ENCODE measurements at places on chromosomes 7 and 10. TPM values are rescaled to one million over a fixed set of nuclear protein-coding genes. Genes with fewer than 3 reads are reported as not detected.

DNA sequence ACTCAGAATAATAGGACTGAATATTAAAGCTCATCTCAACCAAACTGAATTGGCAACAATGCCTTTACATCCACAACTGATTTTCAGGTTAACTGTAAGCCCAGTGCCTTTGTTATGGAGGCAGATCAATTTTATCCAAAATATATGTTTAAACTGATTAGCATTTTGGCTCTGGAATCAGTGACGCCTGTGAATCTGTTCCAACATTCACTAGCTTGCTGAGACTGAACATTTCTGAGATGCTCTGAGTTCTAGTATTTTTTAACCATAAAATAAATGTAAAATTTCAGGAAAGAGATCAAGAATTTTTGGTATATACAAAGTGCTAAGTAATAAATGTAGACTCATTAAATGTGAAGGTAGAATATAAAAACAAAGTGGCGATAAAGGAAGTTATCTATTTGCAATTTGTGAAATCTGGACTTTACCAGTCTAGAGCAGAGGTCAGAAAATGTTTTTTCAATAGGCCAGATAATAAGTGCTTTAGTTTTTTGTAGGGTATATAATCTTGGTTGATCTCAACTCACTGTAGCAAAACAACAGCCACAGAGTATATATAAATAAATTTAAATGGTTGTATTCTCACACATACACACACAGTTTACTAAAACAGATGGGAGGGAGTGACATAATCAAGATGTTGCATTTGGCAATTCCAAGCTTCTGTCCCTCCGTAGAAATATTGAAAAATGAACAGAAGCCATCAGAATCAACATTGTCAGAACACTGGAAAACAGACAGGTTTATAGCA lies 560.3 kb downstream of the ZWINT start:
- DNase-seq, result peak; percentile 17

The CACNB2 gene
- polyA plus RNA-seq, result 4.9 TPM

DNA sequence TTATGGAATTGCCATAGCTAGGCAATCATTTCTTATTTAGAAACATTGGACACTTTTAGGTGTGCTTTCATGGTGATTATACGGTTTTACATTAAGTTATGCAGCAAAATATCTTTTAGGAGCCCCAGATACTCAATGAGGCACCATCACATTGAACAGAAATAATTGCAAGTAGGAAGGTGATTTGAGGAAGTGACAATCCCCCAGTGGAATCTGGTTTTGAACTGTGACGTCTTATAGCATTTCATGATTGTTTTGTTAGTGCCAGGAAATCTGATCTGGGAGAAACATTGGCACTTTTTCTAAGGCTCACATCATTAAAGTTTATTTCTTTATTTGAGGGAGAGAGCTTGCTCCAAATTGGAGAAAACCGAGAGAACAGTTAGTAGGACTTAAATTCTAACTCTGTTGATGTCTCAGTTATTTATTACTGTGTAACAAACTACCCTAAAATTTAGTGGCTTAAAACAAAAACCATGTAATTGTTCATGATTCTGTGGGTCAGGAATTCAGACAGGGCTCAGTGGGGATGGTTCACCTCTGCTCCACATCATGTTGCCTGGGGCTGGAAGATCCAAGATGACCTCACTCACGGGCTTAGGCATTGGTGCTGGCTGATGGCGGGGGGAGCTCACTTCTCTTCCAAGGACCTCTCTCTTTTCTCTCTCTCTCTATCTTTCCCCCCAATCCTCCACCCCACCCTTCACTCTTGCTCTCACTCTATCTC lies 78.2 kb upstream of the STEAP1B start:
- no peak for DNase-seq

- DNase-seq, result no peak
Observed at GRCh38 chr10:97784200-97784810, 12.5 kb upstream of the SFRP5 start.

The FGFR2 gene
- polyA plus RNA-seq, result 85.3 TPM

DNA sequence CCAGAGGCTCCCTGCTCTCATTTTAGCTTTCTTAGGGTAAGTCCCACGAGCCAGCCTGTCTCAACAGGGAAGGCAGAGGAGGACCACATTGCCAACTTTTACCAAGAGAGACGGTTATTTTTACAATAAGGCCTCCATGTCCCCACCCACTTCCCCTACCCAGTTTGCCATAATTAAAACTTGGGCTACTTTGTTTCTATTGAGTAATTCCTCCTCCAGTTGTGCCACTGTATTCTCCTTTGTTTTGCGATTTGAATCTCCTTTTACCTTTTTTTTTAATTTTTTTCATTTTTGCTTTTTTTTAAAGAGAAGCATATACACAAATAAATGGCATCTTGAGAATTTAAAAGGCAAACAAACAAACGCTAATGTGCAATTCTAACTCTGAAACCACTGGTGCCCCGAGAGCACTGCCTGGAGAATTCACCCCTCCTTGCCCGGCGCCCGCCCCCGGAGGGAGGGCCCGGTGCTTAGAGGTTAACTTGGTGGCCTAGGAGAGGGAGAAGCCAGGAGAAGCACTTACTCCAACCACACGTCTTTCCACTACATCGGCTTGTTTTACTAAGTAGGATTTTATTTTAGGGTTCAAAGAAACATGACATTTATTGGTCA lies 282.3 kb downstream of the USP6NL start:
- DNase-seq, result no peak

- peak; percentile 49 for DNase-seq
Observed at GRCh38 chr7:101138213-101138870, 11.4 kb downstream of the SERPINE1 start.

The CCDC172 gene
- polyA plus RNA-seq, result not detected

The CALY gene
- polyA plus RNA-seq, result 0.24 TPM

The AKR1C2 gene
- polyA plus RNA-seq, result 7.9 TPM

The SYPL1 gene
- polyA plus RNA-seq, result 137 TPM

The MEOX2 gene
- polyA plus RNA-seq, result 1.3 TPM
